Spleen (tissue), 13 donors: ENCODE measurements at places on chromosomes 13 and 19. TPM values are rescaled to one million over a fixed set of nuclear protein-coding genes. Genes with fewer than 3 reads are reported as not detected.

BAX gene
- 113 TPM for total RNA-seq

KIR3DL2 gene
- 1.4 TPM for total RNA-seq

DNA sequence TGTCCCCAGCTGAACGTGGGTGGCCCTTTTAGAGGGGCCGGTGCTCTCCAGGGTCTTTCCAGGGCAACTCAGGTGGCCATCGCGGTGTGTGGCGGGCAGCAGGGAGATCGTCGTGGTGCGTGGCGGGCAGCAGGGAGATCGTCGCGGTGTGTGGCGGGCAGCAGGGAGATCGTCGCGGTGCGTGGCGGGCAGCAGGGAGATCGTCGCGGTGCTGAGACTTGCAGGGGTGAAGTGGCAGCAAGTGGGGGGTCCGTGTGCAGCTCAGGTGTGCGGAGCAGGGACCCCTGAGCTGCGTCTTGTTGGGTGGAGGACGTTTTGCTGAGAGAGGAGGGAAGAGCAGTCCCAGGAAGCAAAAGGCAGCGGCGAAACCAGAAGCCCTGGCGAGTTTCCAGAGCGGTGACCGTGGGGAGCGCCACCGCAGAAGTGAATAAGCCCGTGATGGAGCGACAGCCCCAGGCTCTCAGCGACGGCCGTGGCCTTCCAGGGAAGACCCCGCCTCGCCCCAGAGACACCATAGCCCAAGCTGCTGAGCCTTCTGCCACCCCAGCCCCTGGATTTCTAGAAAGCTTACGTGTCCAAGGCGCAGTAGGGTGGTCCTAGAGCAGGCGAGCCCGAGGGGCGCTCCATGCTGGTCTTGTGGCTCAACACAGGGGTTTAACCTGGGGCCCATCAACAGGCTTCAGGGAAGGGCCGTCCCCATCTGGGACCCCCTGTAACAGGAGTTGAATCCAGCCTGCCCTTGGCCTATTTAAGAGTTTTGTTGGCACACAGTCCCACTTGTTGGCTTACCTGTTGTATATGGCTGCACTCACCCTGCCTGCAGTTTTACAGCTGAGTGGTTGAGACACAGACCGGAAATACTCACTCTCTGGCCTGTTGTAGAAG is 5.4 kb downstream of the NCLN start:
- peak; percentile 74 for DNase-seq
- peaks cover 58% of the 10 kb centered on the region for H3K36me3 ChIP-seq
- H3K4me3 ChIP-seq = no peak overlapping the region
- peaks cover 32% of the 10 kb centered on the region for H3K4me1 ChIP-seq
- no peaks in the 10 kb centered on the region for H3K27me3 ChIP-seq

DNA sequence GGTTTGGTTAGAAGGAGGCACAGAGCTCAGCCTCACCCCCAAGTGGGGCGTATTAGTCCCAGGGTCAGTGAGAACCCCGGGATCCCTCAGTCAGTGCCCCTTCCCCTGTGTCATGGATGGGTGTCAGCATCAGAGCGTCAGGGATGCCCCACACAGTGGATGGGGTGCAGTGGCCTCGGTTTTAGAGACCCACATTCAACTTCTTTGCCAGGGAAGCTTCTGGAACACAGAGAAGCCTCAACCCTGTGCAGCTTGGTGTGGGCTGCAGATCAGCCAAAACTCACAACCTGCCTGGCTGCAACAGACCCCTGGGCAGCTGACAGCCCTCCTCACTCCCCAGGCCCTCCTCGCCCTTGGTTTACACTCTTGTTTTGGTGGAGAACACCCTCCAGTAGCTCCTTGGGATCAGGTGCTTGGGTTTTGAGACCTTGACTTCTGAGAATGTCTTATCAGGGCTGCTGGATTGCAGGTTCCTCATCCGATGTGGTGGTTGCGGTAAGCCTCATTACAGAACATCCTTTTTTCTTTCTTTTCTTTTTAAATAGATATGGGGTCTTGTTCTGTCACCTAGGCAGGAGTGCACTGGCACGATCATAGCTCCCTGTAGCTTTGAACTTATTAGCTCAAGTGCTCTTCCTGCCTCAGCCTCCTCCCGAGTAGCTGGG is 11.0 kb downstream of the ZNF333 start:
- H3K27ac ChIP-seq = no peak overlapping the region
- H3K4me1 ChIP-seq = no peaks in the 10 kb centered on the region
- no peaks in the 10 kb centered on the region for H3K27me3 ChIP-seq
- no peak overlapping the region for H3K4me3 ChIP-seq

DNA sequence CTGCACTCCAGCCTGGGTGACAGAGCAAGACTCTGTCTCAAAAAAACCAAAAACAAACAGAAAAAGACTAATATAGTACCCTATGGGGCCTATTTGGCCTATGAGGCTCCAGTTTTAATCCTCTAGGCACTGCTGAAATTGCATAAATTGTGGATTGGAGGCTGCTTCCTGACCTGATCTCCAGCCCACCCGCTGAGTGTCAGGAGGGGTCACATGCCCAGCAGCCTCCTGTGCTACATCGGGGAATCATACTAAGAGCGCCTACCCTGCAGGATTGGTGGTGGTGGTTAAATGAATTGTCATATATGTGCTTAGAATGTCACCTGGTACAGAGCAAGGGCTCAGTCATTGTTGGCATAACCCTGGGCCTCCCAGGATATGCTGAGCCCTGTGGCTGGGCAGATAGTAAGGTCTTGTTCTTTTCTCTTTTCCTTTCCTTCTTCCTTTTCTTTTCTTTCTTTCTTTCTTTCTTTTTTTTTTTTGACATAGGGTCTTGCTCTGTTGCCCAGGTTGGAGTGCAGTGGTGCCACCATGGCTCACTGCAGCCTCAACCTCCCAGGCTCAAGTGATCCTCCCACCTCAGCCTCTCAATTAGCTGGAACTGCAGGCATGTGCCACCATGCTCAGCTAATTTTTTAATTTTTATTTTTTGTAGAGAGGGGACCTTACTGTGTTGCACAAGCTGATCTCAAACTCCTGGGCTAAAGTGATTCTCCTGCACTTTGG is 31.3 kb downstream of the LTBP4 start:
- H3K4me3 ChIP-seq = no peak overlapping the region
- H3K4me1 ChIP-seq = peaks cover 12% of the 10 kb centered on the region

C5AR1 gene
- total RNA-seq = 85.9 TPM

GAPDHS gene
- total RNA-seq = not detected

- no peaks in the 10 kb centered on the region for H3K27me3 ChIP-seq
- no peak overlapping the region for H3K27ac ChIP-seq
- no peak for DNase-seq
- peaks cover 8% of the 10 kb centered on the region for H3K4me1 ChIP-seq
Measured at GRCh38 chr13:50197705-50198104, 182.5 kb downstream of the KCNRG start.

DNA sequence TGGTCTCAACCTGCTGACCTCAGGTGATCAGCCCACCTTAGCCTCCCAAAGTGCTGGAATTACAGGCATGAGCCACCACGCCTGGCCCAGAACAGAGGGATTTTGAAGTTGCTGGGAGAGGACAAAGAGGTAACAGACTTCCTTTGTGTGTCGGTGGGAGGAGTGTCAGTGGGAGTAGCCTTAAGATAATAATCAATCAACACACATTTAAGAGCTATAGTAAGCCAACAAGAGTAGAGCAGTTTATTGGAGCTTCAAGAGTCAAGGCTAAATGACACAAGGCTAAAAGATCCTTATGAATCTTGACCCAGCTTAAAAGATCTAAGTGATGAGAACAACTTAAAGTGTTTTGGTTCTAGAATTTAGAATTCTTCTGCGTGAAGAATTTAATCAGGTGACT is 47.3 kb upstream of the NBEA start:
- H3K36me3 ChIP-seq = no peaks in the 10 kb centered on the region
- no peaks in the 10 kb centered on the region for H3K4me1 ChIP-seq
- DNase-seq = no peak
- H3K27me3 ChIP-seq = no peaks in the 10 kb centered on the region

ELAVL3 gene
- not detected for total RNA-seq

GRCh38 chr13:110676595-110677587 is 29.0 kb downstream of the CARS2 start:
- H3K27ac ChIP-seq = peak overlapping the region; percentile 77
- H3K4me3 ChIP-seq = no peak overlapping the region
- H3K4me1 ChIP-seq = peaks cover 35% of the 10 kb centered on the region
- H3K27me3 ChIP-seq = no peaks in the 10 kb centered on the region
- peaks cover 19% of the 10 kb centered on the region for H3K36me3 ChIP-seq
- peak; percentile 86 for DNase-seq

DNA sequence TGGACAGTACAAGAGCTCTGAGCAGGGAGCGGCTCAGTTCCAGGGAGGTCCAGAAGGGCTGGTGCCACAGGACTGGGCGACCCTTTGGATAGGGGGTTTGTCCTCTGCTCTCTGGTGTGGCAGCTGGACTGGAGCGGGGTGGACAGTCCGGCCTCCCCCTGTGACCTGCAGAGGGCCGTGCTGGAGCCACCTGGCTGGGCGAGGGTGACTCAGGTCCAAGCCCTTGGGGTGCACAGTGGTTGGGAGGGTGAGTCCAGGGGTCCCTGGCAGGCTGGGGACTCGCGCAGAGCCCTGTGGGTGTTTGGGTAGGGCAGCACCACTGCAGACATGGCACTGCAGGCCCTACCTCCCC is 7.2 kb downstream of the SSBP4 start:
- no peak for DNase-seq
- no peaks in the 10 kb centered on the region for H3K36me3 ChIP-seq
- no peak overlapping the region for H3K4me3 ChIP-seq
- no peak overlapping the region for H3K27ac ChIP-seq

DNA sequence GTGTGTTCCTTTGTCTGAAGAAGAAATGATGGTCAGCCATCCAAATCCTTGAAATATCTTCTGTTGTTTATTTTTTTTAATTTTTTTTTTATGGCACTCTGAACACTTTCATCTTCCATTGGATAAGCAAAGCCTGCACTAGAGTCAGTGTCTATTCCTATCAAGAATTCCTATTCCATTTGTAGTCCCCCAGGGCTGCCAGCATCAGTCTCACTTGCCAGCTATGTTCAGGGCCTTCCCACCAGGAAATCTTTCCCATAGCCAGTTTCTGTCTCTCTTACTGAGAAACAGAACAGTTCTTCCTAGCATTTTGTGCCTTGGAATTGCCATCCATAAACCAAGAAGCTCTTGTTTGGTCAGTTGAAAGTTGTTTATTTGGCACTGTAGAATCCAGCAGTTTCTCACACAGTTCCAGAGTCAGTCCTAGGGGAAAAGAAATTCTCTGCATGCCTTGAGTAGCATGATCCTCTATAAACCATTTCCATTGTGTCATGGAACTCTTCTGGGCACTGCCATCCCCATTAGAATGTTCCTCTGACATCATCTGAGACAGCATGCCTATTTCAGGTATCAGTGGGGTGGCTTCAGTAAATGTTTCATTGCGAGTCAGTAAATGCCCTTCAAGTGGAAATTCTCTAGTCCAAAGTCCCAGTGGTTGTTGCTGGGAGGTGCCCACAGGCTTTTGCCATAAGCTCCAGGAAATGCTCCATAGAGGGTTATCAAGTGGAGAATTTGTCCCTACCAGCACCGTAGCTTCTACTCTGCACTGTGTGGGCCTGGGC is 18.7 kb upstream of the SPRYD7 start:
- no peaks in the 10 kb centered on the region for H3K36me3 ChIP-seq
- H3K4me3 ChIP-seq = no peak overlapping the region
- H3K27me3 ChIP-seq = no peaks in the 10 kb centered on the region
- no peak for DNase-seq
- H3K4me1 ChIP-seq = no peaks in the 10 kb centered on the region
- no peak overlapping the region for H3K27ac ChIP-seq

SERTM1 gene
- not detected for total RNA-seq

- no peaks in the 10 kb centered on the region for H3K27me3 ChIP-seq
- H3K4me3 ChIP-seq = no peak overlapping the region
- DNase-seq = no peak
- H3K36me3 ChIP-seq = no peaks in the 10 kb centered on the region
- H3K27ac ChIP-seq = no peak overlapping the region
- H3K4me1 ChIP-seq = no peaks in the 10 kb centered on the region
Measured at GRCh38 chr13:107209824-107210722, 642.1 kb upstream of the ARGLU1 start.

MISP3 gene
- total RNA-seq = 8.0 TPM

PCDH17 gene
- 178 TPM for total RNA-seq

GRCh38 chr13:113474179-113474578 is 16.3 kb downstream of the DCUN1D2 start:
- H3K4me3 ChIP-seq = no peak overlapping the region
- no peak overlapping the region for H3K27ac ChIP-seq
- peaks cover 25% of the 10 kb centered on the region for H3K4me1 ChIP-seq

PTGIR gene
- total RNA-seq = 6.5 TPM

GRCh38 chr13:62129000-62129551 is 713.4 kb upstream of the PCDH20 start:
- DNase-seq = no peak
- H3K27ac ChIP-seq = no peak overlapping the region
- H3K27me3 ChIP-seq = no peaks in the 10 kb centered on the region
- H3K4me3 ChIP-seq = no peak overlapping the region
- H3K4me1 ChIP-seq = no peaks in the 10 kb centered on the region

DNA sequence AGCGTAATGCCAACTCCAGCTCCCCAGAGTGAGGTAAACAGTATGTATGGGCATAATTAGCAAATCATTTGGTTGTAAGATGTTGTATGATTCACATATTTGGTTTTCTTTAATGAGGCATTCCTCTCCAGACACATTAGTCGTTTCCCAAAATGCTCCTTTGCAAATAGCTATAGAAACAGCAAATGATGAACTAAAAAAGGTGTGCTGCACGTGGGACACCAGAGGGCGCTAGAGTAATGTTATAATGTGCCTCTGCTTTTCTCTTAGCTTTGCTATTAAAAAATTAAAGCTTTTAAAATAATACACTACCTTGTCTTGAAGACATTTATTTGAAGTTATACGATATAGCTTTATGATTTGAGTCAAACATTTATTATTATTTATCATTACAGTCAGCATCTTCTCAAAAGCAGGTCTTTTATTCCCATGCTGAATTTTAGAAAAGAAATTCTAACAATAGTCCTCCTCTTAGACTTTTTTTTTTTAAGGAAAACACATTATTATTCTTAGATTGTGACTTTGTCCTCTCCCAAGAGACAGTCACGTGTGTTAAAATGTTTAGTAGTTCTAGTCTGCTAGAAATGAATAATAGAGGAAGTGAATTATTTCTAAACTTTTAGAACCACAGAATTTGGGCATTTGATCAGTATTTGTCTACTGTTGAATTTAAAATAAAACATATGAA is 121.6 kb upstream of the FRY start:
- no peak overlapping the region for H3K27ac ChIP-seq
- no peak overlapping the region for H3K4me3 ChIP-seq
- H3K27me3 ChIP-seq = no peaks in the 10 kb centered on the region
- H3K36me3 ChIP-seq = no peaks in the 10 kb centered on the region

DNA sequence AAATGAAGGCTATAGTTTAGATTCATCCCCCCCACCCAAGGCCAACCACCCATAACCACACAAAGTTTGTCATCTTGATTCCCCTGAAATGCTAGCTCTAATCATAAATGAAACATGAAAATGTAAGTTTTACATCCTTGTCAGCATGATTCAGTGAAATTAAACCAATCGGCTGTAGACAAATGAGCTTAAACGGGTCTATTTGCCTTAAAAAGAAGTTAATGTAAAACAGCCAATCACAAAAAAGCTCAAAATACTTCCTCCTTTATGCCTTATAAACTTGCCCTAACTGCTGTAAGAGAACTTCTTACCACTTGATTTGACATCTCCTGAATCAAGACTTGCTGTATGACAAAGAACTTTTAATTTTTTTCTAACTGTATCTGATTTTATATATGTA is 34.5 kb upstream of the MRI1 start:
- H3K27ac ChIP-seq = no peak overlapping the region
- no peak for DNase-seq
- no peak overlapping the region for H3K4me3 ChIP-seq
- peaks cover 4% of the 10 kb centered on the region for H3K36me3 ChIP-seq

GRCh38 chr19:5093297-5093928 is 124.5 kb downstream of the KDM4B start:
- no peaks in the 10 kb centered on the region for H3K36me3 ChIP-seq
- peaks cover 12% of the 10 kb centered on the region for H3K4me1 ChIP-seq
- H3K4me3 ChIP-seq = no peak overlapping the region
- H3K27me3 ChIP-seq = no peaks in the 10 kb centered on the region
